H4 (cell line): ENCODE measurements at places on chromosomes 1 and 21. TPM values are rescaled to one million over a fixed set of nuclear protein-coding genes. Genes with fewer than 3 reads are reported as not detected.

GRCh38 chr1:9821710-9822109, 2.1 kb downstream of the CLSTN1 start:
- no peak for DNase-seq

GRCh38 chr21:46366561-46366960, 42.6 kb downstream of the PCNT start:
- no peak for DNase-seq

- peak; percentile 82 for DNase-seq
These were observed 70.3 kb upstream of the TINAGL1 start for GRCh38 chr1:31505911-31506497.

- no peak for DNase-seq
These were observed 54.9 kb downstream of the PATJ start for GRCh38 chr1:61797045-61797755.

The PM20D1 gene
- not detected in 2 replicates for total RNA-seq

The RNU1-1 gene
- total RNA-seq: not detected in 2 replicates
